Muscle of leg (tissue), 16 donors: ENCODE measurements at places on chromosomes 3 and 15. TPM values are rescaled to one million over a fixed set of nuclear protein-coding genes. Genes with fewer than 3 reads are reported as not detected.

DNA sequence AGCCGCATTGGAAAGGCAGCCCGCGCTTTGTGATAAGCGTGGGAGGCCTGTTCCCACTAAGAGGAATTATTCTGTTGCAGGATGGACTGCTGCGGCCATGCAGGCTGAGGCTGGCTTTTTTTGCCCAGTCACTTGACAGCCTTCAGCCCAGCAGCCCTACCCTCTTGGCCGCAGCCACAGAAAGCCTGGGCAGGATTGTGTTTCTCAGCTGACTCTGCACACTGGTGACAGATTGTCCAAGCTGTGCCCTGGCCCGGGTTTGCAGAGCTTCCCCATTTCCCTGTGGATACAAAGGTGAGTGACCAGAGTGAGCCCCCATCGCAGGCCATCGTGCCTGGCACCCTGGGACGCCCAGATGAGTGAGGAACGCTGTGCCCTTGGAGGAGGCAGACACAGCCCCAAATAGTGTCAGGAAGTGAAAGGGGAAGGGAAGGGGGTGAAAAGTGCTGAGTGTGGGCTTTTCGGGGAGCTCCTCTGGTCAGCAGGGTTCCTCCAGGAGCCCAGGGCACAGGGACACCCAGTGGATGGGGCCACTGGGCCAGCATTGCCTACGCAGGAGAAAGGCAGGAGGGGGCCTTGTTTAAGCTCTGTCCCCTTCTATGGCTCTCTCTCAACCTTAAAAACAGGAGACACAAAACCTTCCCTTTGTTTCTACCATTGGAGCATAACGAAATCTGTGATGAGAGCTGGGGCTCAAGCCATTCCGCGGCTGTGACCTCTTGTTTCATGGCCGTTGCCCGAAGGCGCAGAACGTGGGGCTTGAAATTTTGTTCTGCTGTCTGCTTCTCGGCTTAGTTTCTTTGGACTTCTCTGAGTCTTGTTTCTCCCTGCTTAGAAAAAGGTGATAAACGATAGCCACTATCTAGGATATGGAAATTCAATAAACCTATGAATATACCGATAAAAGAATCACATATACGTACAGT is 91.5 kb upstream of the MEF2A start:
- H3K36me3 ChIP-seq = no peaks in the 10 kb centered on the region
- H3K4me3 ChIP-seq = no peak overlapping the region
- peak overlapping the region; percentile 76 for H3K27ac ChIP-seq
- peak; percentile 63 for DNase-seq
- peaks cover 51% of the 10 kb centered on the region for H3K4me1 ChIP-seq

- H3K27ac ChIP-seq = no peak overlapping the region
- no peak for DNase-seq
- H3K36me3 ChIP-seq = no peaks in the 10 kb centered on the region
- no peaks in the 10 kb centered on the region for H3K4me1 ChIP-seq
- no peak overlapping the region for H3K4me3 ChIP-seq
Observed at GRCh38 chr15:59830098-59830497, 141.0 kb upstream of the BNIP2 start.

DNA sequence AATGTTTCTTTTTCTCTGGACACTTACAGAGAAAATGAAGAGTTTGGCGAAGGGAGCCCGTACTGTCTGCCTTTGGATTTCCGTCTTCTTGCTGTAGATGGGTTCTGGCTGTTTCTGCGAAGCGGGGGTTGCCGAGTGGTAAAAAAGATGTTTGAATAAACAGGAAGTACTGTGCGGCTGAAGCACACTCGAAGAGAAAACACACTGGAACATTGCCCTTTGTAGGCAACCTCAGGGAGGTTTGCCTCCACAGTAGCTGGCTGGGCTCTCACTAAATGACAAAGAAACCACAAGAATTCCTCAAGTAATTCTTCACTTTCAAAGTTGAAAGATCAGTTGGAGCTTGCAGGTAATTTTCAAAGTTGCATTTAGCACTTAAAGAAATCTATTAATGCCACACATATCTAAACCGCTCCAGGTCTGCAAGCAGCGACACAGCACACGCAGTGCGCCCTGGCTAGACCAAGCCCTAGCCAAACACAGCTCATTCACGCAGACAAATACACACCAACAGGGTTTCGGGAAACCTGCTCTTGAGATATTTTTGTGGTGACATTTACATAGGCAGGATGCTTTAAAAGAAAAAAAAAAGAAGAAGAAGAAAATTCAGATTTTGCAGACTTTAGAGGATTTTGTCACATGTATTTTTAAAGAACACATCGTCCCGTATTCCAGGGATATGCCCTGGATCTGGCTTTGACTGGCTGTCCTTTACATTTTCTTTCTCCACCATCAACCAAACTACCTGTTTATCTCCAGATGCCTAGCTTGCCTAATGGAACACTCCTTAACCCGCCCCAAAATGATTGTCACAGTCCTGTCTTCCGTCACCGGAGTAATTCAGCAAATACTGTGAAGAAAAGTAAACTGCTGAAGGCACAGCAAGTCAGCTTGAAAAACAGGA is 452.8 kb downstream of the FOXP1 start:
- peak; percentile 90 for DNase-seq
- no peaks in the 10 kb centered on the region for H3K27me3 ChIP-seq
- peak overlapping the region; percentile 57 for H3K4me3 ChIP-seq

- H3K36me3 ChIP-seq = no peaks in the 10 kb centered on the region
- H3K27me3 ChIP-seq = no peaks in the 10 kb centered on the region
- peak; percentile 66 for DNase-seq
- no peaks in the 10 kb centered on the region for H3K4me1 ChIP-seq
- H3K4me3 ChIP-seq = no peak overlapping the region
Observed at GRCh38 chr3:143998266-143998665, 26.6 kb downstream of the DIPK2A start.

DNA sequence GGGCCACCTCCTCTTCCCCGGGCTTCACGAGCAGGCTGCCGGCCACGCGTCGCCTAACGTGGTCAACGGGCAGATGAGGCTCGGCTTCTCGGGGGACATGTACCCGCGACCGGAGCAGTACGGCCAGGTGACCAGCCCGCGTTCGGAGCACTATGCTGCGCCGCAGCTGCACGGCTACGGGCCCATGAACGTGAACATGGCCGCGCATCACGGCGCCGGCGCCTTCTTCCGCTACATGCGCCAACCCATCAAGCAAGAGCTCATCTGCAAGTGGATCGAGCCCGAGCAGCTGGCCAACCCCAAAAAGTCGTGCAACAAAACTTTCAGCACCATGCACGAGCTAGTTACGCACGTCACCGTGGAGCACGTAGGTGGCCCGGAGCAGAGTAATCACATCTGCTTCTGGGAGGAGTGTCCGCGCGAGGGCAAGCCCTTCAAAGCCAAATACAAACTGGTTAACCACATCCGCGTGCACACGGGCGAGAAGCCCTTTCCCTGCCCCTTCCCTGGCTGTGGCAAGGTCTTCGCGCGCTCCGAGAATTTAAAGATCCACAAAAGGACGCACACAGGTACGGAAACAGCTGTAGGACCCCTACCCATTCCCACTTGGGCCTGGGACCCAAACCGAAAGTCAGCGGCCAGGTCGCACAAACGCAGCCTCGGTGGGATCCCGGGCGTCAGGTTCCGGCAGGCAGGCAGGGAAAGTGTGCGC is 1.5 kb downstream of the ZIC1 start:
- peak; percentile 66 for DNase-seq
- peak overlapping the region; percentile 65 for H3K4me3 ChIP-seq
- peaks cover 35% of the 10 kb centered on the region for H3K4me1 ChIP-seq
- H3K27ac ChIP-seq = peak overlapping the region; percentile 88

DNA sequence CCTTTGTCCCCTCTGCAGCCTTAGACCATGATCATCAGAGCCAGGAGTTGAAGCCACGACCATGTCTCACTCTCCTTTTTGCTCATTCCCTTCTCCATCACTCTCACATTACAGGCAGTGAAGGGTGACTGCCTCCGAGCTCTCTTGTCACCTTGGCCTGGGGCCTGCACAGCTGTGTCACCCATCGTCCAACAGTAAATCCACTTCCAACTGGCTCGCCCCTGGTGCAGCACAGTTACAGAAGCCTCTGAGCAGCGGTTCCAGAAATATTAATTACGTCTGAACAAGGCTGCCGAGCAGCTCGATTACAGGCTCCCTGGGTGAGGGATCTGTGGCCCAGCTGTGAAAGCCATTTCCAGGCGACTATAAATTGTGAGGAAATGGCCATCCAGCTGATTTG is 528.2 kb downstream of the NR2F2 start:
- H3K4me3 ChIP-seq = no peak overlapping the region
- no peaks in the 10 kb centered on the region for H3K36me3 ChIP-seq
- H3K4me1 ChIP-seq = peaks cover 8% of the 10 kb centered on the region
- no peaks in the 10 kb centered on the region for H3K27me3 ChIP-seq
- H3K27ac ChIP-seq = no peak overlapping the region
- peak; percentile 69 for DNase-seq

DNA sequence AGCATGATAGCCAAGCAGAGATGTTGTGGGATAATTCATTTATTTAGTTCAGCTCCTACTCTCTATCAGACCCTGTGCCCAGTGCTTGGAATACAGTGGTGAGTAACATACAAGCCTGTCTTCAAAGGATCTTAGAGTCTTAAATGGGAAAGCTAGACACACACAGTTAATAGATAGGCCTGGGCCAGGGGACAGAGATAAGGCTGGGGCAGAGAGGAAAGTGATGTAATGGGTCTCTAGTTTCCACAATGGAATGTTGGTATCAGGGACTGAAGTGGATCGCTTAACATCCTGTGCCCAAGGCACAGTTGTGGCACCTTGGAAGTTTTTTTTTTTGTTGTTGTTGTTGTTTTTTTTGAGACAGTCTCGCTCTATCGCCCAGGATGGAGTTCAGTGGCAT is 79.9 kb upstream of the POLG start:
- peaks cover 97% of the 10 kb centered on the region for H3K27me3 ChIP-seq
- H3K4me1 ChIP-seq = no peaks in the 10 kb centered on the region
- no peaks in the 10 kb centered on the region for H3K36me3 ChIP-seq
- no peak for DNase-seq

- H3K27ac ChIP-seq = no peak overlapping the region
- peaks cover 4% of the 10 kb centered on the region for H3K27me3 ChIP-seq
- no peaks in the 10 kb centered on the region for H3K36me3 ChIP-seq
- no peak overlapping the region for H3K4me3 ChIP-seq
- no peak for DNase-seq
- no peaks in the 10 kb centered on the region for H3K4me1 ChIP-seq
Observed at GRCh38 chr15:91599261-91599660, 254.2 kb upstream of the SLCO3A1 start.

DNA sequence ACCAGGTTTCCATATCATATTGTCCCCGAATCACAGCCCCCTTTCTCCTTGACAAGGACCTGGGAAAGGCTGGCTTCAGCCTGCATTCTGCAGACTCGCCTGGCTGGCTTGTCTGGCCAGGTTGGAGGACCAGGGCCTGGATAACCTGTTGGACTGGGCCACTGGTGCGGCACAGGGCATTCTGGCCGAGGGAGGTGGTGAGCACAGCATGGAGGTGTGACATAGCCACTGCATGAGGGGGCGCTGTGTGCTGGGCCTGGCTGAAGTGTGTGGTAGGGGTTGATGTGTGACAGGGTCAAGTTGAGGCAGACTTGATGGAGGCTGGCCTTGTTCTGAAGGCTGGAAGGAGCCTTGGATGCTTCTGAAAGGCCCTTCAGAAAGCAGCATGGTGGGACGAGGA is 2.9 kb downstream of the ESYT3 start:
- DNase-seq = no peak
- H3K27ac ChIP-seq = no peak overlapping the region
- peaks cover 47% of the 10 kb centered on the region for H3K27me3 ChIP-seq
- peaks cover 6% of the 10 kb centered on the region for H3K36me3 ChIP-seq

- peaks cover 28% of the 10 kb centered on the region for H3K4me1 ChIP-seq
- H3K27ac ChIP-seq = no peak overlapping the region
- DNase-seq = no peak
- no peaks in the 10 kb centered on the region for H3K27me3 ChIP-seq
Observed at GRCh38 chr15:75107516-75107907, 84.1 kb downstream of the PPCDC start.

DNA sequence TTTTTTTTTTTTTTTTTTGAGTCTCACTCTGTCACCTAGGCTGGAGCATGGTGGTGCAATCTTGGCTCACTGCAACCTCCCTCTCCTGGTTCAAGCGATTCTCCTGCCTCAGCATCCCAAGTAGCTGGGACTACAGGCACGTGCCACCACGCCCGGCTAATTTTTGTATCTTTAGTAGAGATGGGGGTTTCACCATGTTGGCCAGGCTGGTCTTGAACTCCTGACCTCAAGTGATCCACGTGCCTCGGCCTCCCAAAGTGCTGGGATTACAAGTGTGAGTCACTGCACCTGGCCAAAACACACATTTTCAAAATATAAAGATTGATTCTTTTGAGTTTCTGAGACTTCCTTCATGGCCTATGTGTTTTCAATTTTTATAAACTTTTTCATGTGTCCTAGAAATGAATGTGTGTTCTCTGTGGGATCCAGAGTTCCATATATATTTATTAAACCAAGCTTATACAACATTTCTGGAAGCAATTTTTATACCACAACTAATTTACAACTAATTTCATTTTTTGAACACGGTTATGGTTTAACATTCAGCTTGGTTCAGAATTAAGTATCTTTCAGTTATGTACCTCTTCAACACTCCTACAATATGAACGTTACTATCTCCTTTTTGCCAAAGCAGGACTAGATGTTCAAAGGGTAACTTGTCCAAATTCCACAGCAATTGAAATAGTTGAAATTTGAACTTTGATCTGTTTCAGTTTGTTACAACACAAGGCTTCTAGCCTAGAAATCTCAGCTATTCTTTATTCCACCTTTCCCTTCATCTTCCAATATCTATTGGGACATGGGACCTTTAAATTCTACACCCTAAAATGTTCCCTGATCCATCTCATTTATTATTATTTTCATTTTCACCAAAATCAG is 1.5 kb downstream of the ACAD11 start:
- H3K4me3 ChIP-seq = no peak overlapping the region
- no peaks in the 10 kb centered on the region for H3K36me3 ChIP-seq
- no peak for DNase-seq
- no peaks in the 10 kb centered on the region for H3K27me3 ChIP-seq

DNA sequence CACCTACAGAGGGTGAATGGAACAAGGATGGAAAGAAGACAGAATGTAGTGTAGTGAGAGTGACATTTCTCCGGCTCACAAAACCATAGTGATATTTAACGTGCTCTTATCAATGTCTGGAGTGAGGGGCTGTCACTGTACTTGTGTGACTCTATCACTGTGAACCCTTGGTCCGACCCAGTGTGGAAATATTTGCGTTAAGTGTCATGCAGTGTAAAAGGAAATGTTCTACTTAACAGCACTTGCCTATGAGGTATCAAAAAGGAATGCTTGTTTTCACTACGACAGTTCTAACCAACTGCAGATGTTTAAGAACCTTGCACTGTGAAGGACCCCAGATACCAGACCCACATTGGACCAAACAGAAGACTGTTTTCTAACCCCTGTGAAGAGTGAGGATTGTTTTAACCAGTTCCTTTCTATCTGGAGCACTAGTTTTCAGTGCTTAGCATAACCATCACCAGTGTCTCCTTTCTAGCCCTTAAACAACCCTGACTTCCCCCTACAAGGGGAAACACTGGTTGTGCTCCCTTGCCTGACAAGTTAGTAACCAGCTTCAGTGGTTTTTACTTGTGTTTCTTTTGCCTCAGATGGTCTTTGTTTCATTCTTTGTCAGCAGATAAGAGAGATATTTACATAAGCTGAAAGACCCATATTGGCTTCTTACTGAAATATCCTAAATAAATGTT is 144.7 kb upstream of the ABHD17C start:
- no peak overlapping the region for H3K4me3 ChIP-seq
- no peaks in the 10 kb centered on the region for H3K36me3 ChIP-seq
- no peaks in the 10 kb centered on the region for H3K4me1 ChIP-seq

Gene FHIT
- total RNA-seq = 5.1 TPM

Gene CSPG4
- 76.7 TPM for total RNA-seq
